ENCODE measurements at places on chromosomes 11 and 22.

GRCh38 chr11:111793863-111794262 lies 27.7 kb upstream of the PPP2R1B start:
- no peak for DNase-seq

GRCh38 chr11:93236741-93237675 lies 39.2 kb upstream of the SLC36A4 start:
- DNase-seq: no peak

- no peak for DNase-seq
Measured at GRCh38 chr11:66450560-66450959, 11.9 kb upstream of the MRPL11 start.

GRCh38 chr11:87443707-87444106 lies 406.0 kb downstream of the TMEM135 start:
- DNase-seq: no peak

DNA sequence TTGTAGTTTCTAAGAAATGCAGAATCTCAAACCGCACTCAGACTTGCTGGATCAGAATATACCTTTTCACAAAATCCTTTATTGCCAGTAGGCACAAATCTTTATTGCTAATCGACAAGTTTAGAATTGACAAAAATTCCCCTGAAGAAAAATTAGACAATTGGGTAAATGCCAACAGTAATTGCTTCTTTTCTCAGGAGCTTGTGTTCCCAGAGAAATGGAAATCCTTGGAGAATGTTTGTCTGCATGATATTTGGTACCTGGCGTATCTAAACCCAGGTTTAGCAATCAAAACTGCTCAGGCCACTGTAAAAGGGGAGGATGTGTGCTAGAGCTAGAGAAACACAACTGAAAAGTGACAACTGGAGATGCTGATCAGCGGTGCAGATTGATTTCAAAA lies at the start of gene OR8G5:
OR8G5 (plus strand) TSS at position 301 of the 400 bp plus-strand sequence. CDS start 8,556 bp downstream, outside the sequence.
- DNase-seq: no peak

DNA sequence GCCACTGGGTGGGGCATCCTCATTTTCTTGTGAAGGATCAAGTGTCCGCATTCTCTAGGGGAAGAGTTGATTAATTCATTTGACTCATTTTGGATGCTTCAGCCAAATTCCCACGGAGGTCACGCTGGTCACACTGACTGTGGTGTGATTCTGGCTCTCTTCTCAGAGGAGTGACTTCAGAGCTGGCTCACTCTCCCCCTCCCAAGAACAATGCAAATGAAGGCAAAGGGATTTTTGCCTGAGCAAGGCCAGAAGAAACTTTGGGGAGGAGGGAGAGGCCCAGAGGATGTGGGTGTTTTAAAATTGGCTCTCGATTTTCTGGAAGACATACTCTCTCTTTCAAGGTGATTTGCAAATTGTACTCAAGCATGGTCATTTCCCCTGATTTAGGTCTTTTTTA lies 51.1 kb upstream of the LMO2 start:
- no peak for DNase-seq

Measured in stimulated activated CD8-positive, alpha-beta memory T cell treated with anti-CD3 and anti-CD28 coated beads, Interleukin-12 subunit alpha, Interleukin-12 subunit beta, amount 100 ng/mL, for 1 hour (primary cell).